Fibroblast of upper back skin (primary cell): ENCODE measurements at places on chromosomes 2 and 18.

GRCh38 chr2:166831930-166832329 lies 56.4 kb upstream of the XIRP2 start:
- no peak for DNase-seq

- no peak for DNase-seq
Observed at GRCh38 chr2:34003795-34004194, 404.7 kb upstream of the FAM98A start.

- DNase-seq = no peak
Observed at GRCh38 chr2:196260546-196260945, 89.2 kb upstream of the STK17B start.

- no peak for DNase-seq
Observed at GRCh38 chr2:24885221-24886125, 34.6 kb downstream of the ADCY3 start.

GRCh38 chr2:70870790-70871189 lies 35.2 kb upstream of the CD207 start:
- DNase-seq = no peak

DNA sequence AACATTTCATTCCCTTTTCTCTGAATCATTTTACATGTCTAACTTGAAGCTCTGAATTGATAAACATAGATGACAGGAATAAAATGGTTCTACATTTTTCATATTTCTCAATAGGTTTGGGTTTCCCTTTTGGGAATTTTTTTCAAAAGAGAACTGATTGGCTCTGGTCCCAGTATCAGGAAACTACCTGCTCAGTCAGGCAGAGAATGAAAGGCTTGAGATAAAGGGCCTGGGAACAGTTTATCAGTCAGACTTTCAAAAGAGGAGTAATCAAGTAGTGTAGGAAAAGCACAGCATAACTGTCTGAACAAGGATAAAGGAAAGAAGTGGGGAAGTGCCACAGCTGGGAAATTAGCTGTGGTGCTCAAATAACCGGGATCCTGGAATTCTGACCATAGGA lies 28.3 kb upstream of the CCL20 start:
- DNase-seq = no peak

GRCh38 chr2:234292205-234292961 lies 204.5 kb downstream of the ARL4C start:
- no peak for DNase-seq

DNA sequence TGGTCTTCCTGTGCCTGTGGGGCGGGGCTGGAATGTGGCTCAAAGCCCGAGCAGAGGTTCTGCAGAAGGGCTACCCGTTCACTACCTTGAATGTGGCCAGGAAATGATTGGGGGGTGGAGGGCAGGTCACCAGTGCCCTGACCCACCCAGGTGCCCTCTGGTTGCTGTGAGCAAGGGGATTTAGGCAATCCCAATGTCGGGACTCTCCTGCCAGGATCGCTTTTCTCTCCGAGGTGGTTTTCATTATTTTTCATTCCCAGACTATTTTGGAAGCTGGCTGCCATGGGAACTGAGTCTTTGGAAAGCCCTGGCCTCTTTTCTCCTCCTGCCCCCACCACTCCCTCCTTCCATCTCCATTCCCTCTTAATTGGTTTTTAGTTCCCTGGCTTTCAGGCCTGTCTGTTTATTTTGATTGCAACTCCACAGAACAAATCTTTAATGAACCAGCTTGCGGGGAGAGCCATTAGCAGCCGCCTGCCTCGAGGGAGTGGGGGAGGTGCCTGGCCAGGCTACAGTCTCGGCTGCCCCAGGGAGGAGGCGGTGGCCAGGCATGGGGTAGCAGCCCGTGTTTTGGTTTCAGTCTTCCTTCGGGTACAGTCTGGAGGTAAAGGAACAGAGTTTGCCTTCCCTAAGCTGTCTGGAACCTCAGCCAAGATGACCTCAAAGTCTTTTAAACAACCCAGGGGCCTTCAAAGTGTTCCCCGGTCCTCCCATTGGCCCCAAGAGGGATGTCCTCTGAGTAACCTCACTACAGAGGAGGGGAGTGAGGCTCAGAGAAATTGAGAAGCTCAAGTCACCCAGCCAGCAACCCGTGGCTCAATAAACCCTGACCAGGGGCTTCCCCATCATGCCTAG lies 114.4 kb upstream of the HAAO start:
- peak; percentile 50 for DNase-seq

- DNase-seq = peak; percentile 89
Observed at GRCh38 chr2:147636238-147636882, 208.5 kb upstream of the ACVR2A start.

- DNase-seq = no peak
Observed at GRCh38 chr2:160254189-160254762, 54.2 kb upstream of the ITGB6 start.

DNA sequence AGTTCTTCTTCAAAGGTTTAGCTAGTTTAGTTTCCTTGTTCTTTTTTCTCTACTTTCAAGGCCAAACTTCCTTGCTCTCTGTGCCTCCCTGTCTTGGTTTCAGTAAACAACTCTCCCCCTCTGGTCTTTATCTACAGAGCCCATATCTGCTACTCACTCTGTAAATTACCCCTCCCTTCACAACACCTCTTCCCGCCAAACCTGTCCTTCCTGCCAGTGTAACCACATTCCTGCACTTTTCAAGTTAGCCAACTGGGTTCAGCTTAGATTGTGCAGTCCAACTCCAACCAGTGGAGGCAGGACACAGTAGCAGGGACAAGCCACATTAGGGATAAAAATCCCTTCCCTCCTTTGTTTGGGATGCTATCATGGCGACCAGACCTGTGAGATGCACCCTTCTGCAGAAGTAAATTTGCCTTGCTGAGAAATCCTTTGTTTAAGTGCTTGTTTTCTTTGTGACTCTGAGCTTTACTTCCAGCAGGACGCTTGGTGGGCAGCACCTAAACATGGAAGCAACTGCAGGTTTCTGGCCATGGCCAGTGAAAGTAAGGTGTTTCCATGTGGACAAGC lies 706.0 kb downstream of the KCNJ3 start:
- DNase-seq = no peak

DNA sequence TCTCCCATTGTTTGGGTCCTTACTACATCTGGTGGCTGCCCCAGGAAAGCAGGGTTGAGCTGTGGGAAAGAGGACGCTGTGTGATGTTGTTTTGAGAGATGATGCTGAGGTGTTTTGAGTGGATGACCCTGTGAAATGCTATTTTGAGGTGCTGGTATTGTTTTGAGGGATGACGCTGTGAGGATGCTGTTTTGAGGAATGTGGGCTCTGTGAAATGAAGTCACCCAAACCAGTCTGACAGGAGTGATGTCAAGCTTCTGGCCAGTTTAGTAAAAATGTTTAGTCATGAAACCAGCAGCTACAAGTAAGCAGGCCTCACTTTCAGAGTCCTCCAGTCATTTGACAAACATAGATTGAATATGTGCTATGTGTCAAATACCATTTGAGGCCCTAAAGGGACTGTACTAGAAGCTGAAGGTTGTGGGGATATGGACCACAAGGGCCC lies 16.1 kb upstream of the PUM2 start:
- no peak for DNase-seq

DNA sequence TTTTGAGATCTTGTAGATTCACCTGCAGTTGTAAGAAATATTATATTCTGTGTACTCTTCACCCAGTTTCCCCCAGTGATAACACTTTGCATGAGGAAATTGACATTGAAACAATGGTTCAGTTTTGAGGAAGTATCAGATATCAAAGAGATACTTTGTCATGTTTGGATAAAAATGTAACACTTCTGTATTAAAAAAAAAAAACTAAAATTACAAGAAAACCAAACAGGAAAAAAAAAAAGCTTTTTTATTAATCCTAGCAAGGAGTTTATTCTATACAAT lies 204.0 kb downstream of the ARL4C start:
- DNase-seq = no peak

DNA sequence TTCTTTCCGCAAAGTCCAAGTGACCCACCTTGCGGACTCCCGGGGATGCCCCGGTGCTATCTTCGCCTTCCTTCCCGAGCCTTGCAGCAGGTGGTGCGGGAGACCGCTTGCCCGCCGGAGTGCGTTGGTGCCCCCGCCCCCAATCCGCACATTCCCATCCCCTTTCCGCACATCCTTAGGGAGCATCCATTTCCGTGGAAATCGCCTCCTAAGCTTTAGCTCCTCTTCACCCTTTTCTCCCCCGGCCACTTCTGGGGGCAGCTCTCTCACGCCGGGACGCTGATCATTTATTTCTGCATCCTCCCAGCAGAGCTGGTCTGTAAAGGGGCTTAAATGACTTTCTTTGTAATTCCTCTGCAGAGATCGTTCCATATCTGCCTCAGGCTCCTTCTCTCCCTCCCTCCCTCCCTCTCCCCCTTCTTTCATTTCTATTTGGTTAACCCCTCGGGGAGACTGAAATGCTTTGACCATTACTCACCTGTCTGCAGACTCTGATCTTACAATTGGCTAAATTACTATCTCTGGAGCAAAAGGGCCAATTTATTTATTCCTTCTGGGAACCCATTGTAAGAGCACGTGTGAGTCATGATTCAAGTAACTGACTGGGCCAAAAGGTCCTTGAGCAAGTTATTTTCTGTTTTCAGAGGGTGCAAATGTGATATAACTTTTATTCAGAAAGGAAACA lies 1.3 kb upstream of the LYPD1 start:
- DNase-seq = peak; percentile 96

GRCh38 chr2:157228946-157229345 lies 28.6 kb upstream of the GALNT5 start:
- no peak for DNase-seq

GRCh38 chr2:3297523-3297922 lies 80.1 kb downstream of the EIPR1 start:
- DNase-seq = no peak

- peak; percentile 65 for DNase-seq
Observed at GRCh38 chr2:173191601-173192000, 116.0 kb downstream of the MAP3K20 start.

DNA sequence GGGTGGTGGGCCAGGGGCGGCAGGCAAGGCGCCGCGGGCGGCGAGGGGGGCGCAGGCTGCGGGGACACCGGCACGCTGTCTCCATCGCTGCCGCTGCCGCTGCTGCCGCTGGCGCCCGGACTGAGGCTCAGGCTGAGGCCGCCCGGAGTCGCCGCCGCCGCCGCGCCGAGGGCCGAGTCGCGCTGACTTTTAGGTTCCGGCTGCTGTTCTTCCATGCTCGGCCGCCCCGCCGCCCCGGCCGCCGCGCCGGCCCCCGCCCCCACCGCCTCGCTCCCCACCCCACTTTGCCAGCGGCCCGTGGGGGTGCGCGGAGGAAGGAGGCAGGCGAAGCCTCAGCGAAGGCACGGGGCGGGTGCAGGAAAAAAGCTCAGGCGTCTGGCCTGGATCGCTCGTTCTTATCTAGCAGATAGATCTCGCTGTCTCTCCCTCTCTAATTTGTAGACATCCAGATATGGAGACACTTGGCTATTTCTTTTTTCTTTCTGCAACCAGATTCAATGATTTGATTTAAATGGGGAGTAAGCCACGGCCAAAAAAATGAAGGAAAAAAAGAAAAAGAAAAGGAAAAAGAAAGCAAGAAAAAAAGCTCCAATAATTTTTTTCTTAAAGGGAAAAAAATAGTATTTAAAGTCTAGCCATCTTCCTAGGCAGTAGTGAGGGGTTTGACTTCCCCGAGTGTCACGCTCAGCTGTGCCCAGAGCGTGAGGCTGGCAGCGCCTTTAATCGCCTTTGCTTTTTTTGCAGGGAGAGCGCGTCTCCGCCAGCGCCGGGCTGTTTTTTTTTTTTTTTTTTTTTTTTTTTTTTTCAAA lies at the start of gene EN1:
EN1 (minus strand) TSS at position 696 of the 809 bp plus-strand sequence; CDS start at position 215, 481 bp downstream.
- peak; percentile 75 for DNase-seq

GRCh38 chr2:3848776-3849175 lies 145.4 kb downstream of the DCDC2C start:
- DNase-seq = no peak

DNA sequence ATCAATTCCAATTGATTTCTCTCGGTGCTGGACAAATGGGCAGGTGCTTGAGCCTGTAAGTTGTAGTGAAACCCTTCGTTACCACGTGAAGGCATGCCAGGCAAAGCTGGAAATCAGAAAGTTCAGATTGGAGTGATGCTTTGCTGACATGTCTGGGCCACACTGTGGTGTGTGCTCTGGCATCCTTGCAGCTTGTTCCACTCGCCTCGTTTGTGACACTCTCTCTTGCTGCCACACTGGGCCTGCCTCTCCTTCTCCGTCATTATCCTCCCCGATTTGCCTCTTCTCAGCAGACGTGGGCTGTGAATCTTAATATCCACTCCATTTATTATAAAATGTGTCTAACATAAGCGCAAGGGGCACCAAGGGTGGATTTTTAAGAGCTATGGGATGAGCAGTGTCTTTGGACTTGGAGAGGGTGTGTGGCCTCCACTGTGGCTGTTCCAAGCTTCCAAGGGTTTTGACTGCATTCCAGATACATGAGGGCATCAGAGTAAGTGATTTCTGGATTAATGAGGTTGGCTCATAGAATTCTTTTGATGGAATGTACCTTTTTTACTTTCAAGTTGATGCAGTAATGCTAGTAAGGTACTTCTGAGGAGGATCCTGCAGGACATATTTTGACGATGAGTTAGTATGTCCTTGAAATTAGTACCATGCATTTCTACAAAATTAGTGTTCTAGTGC lies 238.8 kb downstream of the TPGS2 start:
- DNase-seq = peak; percentile 79

DNA sequence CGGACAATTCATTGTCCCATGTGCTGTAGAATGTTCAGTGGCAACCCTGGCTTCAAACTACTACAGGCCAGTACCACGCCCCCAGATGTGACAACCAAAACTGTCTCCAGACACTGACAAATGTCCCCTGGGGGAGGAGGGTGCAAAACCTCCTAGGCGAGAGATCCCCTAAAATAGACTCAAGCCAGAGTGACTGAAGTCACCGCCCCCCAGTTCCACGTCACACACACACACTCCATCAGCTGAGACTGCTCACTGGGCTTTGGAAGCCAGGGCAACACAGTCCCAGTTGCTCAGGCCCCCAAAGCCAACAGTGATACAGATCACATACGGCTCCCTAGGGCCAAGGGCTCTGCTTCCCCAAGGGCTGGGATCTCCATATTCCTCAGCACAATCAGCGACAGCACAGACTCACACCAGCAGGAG lies 19.1 kb downstream of the HDAC4 start:
- DNase-seq = no peak

- no peak for DNase-seq
Observed at GRCh38 chr2:33660416-33661123, 61.5 kb upstream of the FAM98A start.

DNA sequence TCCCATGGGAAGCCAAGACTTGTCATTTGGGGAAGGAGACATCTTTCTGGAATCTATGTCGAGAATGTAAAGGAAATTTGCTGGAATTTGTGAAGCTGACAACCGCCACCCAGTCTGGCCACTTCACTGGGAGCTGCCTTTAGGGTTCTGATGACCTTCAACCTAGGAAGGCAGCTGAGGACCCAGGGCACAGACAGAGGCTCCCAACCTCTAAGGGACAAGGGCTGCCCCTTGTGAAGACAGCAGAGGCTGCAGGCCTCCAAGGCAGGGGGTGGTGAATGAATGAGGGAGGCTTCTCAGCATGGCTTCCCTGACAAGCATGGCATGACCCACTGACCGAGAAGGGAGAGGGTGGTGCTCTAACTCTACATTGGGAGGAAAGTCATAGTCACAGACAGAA lies 128.9 kb upstream of the ASB18 start:
- no peak for DNase-seq

DNA sequence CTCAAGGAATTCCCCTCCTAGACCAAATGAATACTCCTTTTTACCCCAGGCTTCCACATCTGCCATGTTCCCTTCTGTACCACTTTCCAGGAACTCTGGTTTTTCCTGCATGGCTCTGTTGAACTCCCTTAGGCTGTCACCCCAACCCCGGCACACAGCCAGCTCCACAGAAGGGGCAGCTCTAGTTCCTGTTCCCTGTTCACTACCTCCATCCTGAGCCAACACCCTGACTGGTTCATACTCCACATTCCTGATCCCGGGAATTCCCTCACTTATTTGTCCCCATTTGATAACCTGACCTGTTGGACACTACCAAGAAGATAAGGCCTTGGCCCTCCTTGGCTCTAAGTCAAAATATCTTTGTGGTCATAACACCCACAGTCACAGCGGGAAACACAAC lies 280.9 kb upstream of the RAB6C start:
- no peak for DNase-seq
